ENCODE measurements at places on chromosomes 2 and 18. TPM values are rescaled to one million over a fixed set of nuclear protein-coding genes. Genes with fewer than 3 reads are reported as not detected.

- no peak overlapping the region for H3K4me3 ChIP-seq
- DNase-seq, result no peak
- H3K27me3 ChIP-seq, result no peaks in the 10 kb centered on the region
- H3K36me3 ChIP-seq, result no peaks in the 10 kb centered on the region
- no peaks in the 10 kb centered on the region for H3K4me1 ChIP-seq
Observed at GRCh38 chr2:174835797-174836255, 71.6 kb upstream of the CHRNA1 start.

ASTL gene
- polyA plus RNA-seq, result not detected

CD302 gene
- 2.7 TPM for polyA plus RNA-seq

CNGA3 gene
- polyA plus RNA-seq, result not detected

- H3K4me3 ChIP-seq, result no peak overlapping the region
- H3K36me3 ChIP-seq, result no peaks in the 10 kb centered on the region
- no peak overlapping the region for H3K27ac ChIP-seq
- H3K4me1 ChIP-seq, result no peaks in the 10 kb centered on the region
Observed at GRCh38 chr2:183564726-183565125, 440.5 kb downstream of the NUP35 start.

CYP27C1 gene
- polyA plus RNA-seq, result 0.01 TPM

DNA sequence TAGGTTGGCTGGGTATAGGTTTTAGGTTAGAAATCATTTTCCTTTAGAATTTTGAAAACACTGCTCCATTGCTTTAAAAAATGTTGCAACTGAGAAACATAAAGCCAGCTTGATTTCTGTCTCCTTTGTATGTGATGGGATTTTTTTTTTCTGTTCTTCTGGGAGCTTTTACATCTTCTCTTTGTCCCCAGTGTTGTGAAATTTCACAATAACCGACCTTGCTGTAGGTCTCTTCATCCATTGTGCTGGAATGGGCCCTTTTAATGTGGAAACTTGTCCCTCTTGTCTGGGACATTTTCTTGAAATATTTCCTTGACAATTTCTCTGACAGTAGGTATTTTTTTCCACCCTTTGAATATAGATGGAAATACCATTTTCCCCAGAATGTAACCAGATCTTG lies 44.0 kb upstream of the LAPTM4A start:
- H3K27me3 ChIP-seq, result no peaks in the 10 kb centered on the region
- no peak overlapping the region for H3K27ac ChIP-seq
- H3K4me1 ChIP-seq, result peaks cover 23% of the 10 kb centered on the region
- no peak overlapping the region for H3K4me3 ChIP-seq
- H3K36me3 ChIP-seq, result no peaks in the 10 kb centered on the region

GRCh38 chr2:100321866-100322820 lies at the start of gene LONRF2:
Gene LONRF2 (minus strand): TSS chr2:100322501. CDS start chr2:100322093, 408 bp downstream.
- peak within 1 kb of the TSS; percentile 90 for H3K27ac ChIP-seq
- peaks cover 9% of the 10 kb centered on the region for H3K4me1 ChIP-seq
- peak within 1 kb of the TSS; percentile 75 for H3K4me3 ChIP-seq
- no peaks in the 10 kb centered on the region for H3K36me3 ChIP-seq
- H3K27me3 ChIP-seq, result no peaks in the 10 kb centered on the region

- DNase-seq, result no peak
- H3K4me1 ChIP-seq, result no peaks in the 10 kb centered on the region
- no peak overlapping the region for H3K27ac ChIP-seq
- H3K27me3 ChIP-seq, result peaks cover 3% of the 10 kb centered on the region
Observed at GRCh38 chr2:73821227-73821626, 7.5 kb upstream of the STAMBP start.

DNA sequence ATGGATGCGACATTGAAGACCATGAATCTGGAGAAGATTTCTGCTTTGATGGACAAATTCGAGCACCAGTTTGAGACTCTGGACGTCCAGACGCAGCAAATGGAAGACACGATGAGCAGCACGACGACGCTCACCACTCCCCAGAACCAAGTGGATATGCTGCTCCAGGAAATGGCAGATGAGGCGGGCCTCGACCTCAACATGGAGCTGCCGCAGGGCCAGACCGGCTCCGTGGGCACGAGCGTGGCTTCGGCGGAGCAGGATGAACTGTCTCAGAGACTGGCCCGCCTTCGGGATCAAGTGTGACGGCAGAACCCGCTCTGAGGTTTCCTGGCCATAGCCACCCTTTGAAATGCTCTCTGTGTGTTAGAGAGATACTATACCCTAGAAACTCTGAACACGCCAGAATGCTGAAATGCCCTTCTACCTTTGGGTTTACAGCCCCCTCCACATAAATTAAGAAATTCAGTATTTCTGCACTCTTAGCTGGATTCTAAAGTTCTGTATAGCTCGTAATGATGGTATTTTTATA lies 659 bp downstream of the CHMP1B start:
- no peaks in the 10 kb centered on the region for H3K27me3 ChIP-seq
- DNase-seq, result peak; percentile 81
- peaks cover 18% of the 10 kb centered on the region for H3K36me3 ChIP-seq
- peak overlapping the region; percentile 98 for H3K27ac ChIP-seq
- peaks cover 17% of the 10 kb centered on the region for H3K4me1 ChIP-seq

TTN gene
- polyA plus RNA-seq, result 137 TPM

DNA sequence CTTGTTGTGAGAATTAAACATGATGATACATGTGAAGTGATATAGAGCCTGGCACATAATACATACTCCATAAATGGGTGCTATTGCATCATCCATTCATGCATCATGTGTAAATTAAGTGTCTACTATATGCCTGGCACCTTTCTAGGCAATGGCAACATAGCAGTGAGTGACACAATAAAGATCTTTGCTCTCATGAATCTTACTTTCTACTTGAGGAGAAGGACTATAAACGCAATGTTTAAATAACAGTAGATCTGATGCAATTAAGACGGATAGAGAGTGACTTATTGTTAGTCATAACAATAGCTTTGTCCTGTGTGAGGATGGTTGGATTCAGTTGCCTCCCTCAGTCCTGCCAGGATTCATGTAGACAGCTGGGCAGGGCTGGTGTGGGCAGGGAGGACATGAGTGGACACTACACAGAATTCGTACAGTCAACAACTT lies 88.4 kb upstream of the NPAS2 start:
- DNase-seq, result no peak
- H3K36me3 ChIP-seq, result no peaks in the 10 kb centered on the region
- H3K27me3 ChIP-seq, result no peaks in the 10 kb centered on the region
- H3K27ac ChIP-seq, result no peak overlapping the region
- no peak overlapping the region for H3K4me3 ChIP-seq

SLC30A3 gene
- 0.16 TPM for polyA plus RNA-seq

- no peak overlapping the region for H3K4me3 ChIP-seq
- no peaks in the 10 kb centered on the region for H3K27me3 ChIP-seq
- no peaks in the 10 kb centered on the region for H3K36me3 ChIP-seq
- DNase-seq, result no peak
- no peak overlapping the region for H3K27ac ChIP-seq
Observed at GRCh38 chr2:131577812-131578211, 50.1 kb downstream of the CCDC74A start.

SMAD7 gene
- polyA plus RNA-seq, result 6.1 TPM

GALR1 gene
- under 0.01 TPM for polyA plus RNA-seq

DNA sequence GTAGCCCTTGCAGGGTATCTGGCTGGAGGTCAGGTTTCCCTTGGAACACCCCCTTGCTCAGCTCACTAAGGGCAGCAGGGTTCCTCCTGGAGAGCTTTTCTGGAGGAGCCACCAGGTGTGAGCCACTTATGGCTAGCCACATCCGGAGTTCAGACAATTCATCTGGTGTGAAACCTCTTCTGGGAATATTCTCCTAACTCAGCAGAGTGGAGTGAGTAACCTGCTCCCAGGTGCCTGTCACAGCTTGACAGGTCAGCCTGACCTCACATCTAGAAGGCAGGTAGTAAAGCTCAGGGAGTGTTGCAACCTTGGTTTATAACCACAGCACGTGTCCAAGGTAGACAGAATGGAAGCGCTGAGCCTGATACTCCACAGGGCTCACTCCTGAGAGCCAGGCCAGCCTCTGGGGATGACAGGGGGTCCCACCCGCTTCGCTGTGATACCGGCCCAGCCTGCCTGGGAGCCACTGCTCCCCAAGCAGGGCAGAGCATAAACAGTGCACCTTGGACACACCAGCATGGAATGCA lies 62.6 kb upstream of the TGFA start:
- H3K4me3 ChIP-seq, result no peak overlapping the region
- H3K36me3 ChIP-seq, result no peaks in the 10 kb centered on the region
- no peak overlapping the region for H3K27ac ChIP-seq
- DNase-seq, result no peak
- H3K27me3 ChIP-seq, result peaks cover 9% of the 10 kb centered on the region

GRCh38 chr2:54897420-54898310 lies 152.6 kb downstream of the RTN4 start:
- no peaks in the 10 kb centered on the region for H3K36me3 ChIP-seq
- no peak overlapping the region for H3K4me3 ChIP-seq
- DNase-seq, result no peak
- H3K27ac ChIP-seq, result no peak overlapping the region
- no peaks in the 10 kb centered on the region for H3K27me3 ChIP-seq

- H3K4me3 ChIP-seq, result no peak overlapping the region
- no peak for DNase-seq
- no peaks in the 10 kb centered on the region for H3K27me3 ChIP-seq
- no peaks in the 10 kb centered on the region for H3K4me1 ChIP-seq
- no peak overlapping the region for H3K27ac ChIP-seq
Observed at GRCh38 chr2:225495706-225496105, 96.2 kb downstream of the NYAP2 start.

CTLA4 gene
- polyA plus RNA-seq, result not detected

DNA sequence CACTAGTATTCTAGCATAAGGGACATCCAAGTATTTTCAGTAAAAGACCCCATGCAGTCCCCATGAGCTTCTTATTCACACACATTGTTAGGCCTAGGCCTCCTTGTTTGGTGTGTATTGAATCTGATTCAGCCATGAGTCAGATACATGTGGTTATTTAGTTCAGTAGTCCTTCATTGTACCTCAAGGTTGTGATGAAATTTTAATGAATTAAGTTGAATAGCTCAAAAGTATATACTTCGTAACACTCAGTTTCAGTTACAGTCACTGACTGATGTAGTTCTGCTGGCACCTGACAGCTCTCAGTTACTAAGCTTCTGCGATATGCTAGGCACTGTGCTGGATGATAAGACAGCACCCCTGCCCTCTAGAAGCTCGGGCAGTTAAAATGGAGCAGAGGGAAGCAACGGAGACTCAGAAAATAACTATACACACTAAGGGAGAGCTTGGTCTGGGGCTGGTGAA lies 86.4 kb downstream of the XRCC5 start:
- H3K27ac ChIP-seq, result no peak overlapping the region
- no peaks in the 10 kb centered on the region for H3K27me3 ChIP-seq
- DNase-seq, result no peak

- H3K4me3 ChIP-seq, result no peak overlapping the region
- H3K27me3 ChIP-seq, result no peaks in the 10 kb centered on the region
- no peak for DNase-seq
- no peaks in the 10 kb centered on the region for H3K36me3 ChIP-seq
Observed at GRCh38 chr2:129181433-129181832, 798.0 kb upstream of the RAB6C start.

PARD6G gene
- 0.22 TPM for polyA plus RNA-seq

DNA sequence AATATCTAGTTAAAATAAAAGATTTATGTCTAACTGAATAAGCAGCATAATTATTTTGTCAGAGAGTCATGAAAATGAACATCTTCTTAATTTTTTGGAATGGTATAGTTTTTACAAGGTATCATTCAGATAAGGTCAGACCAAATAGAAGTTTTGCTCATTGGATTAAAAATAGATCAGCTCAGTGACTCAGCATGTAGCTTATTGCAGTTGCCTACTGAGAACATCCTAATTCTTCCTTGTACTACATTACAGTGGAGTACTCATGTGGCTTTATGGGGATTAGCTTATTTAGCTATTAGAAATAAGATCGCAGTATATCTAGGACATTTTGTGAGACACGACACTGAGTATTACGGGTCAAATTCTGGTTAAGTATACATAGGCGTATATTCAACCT lies 38.2 kb upstream of the PPM1B start:
- DNase-seq, result no peak
- H3K4me1 ChIP-seq, result peaks cover 27% of the 10 kb centered on the region
- peak overlapping the region; percentile 33 for H3K4me3 ChIP-seq
- peak overlapping the region; percentile 83 for H3K27ac ChIP-seq
